Activated naive CD8-positive, alpha-beta T cell treated with anti-CD3 and anti-CD28 coated beads, Interleukin-2, amount 50 U/mL, for 16 hours (primary cell): ENCODE measurements at places on chromosomes 7 and 10.

DNA sequence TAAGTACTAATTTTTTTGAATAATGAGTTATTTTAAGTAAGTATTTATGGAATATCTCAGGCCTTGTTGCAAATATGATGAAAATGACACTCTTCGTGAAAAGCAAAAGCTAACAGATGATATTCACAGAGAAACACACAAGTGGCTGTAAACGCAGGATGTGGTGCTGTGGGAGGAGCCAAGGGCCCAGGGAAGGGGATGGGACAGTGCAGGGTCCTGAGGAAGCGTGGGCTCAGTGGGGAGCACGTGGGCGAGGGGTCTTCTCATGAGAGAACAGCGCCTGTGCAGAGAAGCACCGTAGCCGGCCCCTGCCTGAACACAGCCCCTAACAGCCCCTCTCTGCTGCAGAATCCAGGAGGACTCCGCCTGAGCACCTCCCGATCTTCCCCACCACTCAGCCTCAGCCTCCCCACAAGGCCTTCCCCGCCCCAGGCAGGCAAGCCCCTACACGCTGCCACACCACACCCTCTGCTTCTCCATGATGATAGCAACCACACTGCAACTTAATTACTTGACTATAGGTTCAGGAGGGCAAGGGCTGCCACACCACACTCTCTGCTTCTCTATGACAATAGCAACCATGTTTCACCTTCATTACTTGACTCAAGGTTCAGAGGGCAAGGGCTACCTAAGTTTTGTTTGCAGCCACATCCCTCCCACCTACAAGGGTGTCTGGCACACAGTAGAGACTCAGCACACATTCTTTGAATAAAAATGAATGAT lies 152.6 kb upstream of the RNF32 start:
- DNase-seq, result no peak

GRCh38 chr10:132632091-132632561 lies 94.5 kb downstream of the INPP5A start:
- DNase-seq, result no peak

DNA sequence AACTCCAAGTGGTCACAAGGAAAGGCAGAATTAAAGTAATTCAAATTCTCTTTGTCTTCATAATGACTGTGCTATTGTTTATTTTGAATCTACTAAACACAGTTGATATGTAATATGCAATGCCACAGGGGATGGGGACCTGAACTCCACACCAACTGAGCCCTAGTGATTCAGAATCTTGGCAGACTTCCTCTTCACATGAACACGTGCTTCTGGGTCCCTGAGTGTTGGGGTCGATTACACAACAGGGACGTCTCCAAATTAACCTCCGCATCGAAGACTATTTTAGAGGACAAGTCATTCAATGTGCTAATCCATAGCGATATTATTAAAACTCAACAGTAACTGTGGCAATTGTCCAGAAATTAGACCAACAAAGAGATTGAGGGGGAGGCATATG lies 95.3 kb upstream of the CARD11 start:
- DNase-seq, result no peak

GRCh38 chr10:98919899-98920298 lies 315.8 kb downstream of the HPSE2 start:
- DNase-seq, result no peak

DNA sequence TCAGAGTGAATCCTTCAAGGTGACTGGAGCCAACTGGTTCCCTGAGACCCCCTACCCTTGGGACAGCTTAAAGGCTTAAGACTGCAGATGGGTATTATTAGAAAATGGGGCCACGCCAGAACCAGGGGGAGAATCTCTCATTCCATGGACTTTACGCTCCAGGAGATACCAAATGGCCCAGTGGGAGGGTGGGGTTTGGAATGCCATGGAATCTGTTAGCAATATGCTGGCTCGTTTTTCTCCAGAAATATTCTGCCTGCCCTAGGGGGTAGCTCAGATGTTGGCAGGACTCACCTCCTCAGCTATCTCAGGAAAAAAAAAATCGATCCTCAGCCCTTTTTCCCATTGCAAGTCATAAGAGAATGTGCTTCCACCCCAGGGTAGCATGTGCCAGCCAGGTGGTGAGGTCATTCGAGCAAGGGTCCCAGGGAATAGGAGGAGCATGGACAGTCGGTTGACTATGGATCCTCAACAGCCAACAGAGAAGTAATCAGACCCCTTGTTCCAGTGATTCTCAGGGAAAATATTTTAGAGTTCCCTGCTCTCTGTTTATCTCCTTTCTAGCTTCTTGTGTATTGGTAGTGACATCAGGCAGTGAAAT lies 22.9 kb downstream of the SVIL start:
- no peak for DNase-seq

GRCh38 chr10:33047655-33048054 lies 89.6 kb upstream of the ITGB1 start:
- no peak for DNase-seq
